ENCODE measurements at places on chromosomes 2 and 18.

DNA sequence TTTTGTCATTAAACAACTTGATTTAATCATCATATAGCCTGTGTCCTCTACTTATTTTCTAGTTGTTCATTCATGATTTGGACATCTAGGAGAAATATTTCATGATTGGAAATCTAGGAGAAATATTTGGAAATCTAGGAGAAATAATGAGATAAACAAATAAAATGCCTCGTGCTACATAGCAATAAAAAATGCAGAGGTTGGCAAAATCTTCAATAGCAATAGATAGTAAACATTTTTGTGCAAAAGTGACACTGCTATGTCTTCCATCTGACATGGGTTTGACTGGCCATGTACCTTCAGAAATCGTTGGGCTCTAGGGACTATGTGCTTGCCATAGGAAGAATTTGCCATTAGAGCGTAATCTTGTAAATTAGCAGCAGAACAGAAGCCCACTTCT is 1304.5 kb upstream of the ZEB2 start:
- DNase-seq: no peak

DNA sequence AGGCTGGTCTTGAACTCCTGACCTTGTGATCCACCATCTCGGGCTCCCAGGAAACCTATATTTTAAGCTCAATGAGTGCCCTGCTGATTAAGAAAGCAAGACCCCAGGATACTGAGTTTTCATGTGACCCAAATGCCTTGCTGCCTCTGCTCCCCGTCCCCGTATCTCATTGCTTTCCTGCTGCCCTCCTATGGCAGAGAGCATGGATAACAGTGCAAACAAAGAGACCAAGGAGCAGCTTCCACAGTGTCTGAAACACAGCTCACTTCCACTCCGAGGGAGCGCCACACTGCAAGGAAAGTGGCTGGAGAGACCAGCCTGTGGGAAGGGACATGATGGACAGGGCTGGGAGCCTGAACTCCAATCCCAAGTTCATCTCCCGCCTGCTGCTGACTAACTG is 246.8 kb downstream of the TMEM182 start:
- no peak for DNase-seq

DNA sequence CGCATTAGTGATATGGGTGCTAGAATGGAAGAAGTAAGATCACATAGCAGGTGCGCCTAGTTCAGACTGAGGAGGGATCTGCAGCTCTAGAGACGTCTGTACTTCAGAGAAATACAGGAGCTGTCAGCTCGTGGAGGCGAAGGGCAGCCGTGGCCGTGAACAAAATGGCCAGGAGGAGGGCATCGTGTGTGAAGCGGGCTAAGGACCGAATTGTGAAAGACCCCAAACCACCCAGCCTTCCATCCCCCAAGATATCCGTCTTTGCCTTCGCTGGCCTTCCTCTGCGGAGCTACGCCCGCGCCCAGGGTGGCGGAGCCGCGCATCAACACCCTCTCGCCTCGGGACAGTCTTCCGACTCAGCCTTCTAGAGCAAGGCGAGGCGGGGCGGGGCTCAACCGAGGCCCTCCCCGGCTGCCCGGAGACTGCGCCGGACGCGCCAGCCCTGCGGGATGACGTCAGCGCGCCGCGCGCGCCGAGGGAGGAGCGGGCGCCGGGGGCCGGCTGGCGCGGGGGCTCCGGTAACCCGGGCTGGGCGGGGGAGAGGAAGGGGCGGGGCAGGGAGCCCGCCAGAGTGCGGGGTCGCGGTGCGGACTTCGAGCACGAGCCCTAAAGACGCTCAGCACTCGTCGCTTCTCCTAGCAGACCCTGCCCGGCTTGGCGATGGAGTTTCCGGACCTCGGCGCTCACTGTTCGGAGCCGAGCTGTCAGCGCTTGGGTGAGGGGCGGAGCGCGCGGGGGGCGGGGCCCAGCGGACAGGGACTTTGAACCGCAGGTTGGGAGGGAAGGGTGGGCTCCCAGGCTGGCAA is at the start of gene ZFAND2B:
TSS of gene ZFAND2B (plus strand) at position 455 of the 806 bp plus-strand sequence. CDS start at position 661, 206 bp downstream.
- DNase-seq: peak; percentile 83

- no peak for DNase-seq
Observed at GRCh38 chr2:54539683-54540082, 83.6 kb downstream of the SPTBN1 start.

GRCh38 chr2:17156086-17156485 is 362.2 kb downstream of the RAD51AP2 start:
- DNase-seq: no peak

DNA sequence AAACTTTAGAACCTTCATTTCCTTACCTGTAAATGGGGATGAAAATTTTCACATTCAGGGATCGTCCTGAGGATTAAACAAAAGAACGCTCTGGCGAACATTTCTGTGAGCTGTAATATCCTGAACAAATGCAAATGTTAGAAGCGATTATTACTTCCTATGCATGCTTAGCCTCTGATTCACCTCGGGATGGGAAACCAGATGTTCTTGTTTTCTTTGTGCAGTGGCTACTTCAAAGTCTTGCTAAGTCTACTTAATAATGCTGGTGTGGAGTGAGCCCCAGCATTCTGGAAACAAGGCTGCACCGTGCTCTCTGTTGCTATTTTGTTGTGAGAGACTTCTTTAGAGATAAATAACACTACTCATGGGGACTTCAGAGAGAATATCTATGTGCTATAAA is 119.1 kb upstream of the PELI1 start:
- no peak for DNase-seq

DNA sequence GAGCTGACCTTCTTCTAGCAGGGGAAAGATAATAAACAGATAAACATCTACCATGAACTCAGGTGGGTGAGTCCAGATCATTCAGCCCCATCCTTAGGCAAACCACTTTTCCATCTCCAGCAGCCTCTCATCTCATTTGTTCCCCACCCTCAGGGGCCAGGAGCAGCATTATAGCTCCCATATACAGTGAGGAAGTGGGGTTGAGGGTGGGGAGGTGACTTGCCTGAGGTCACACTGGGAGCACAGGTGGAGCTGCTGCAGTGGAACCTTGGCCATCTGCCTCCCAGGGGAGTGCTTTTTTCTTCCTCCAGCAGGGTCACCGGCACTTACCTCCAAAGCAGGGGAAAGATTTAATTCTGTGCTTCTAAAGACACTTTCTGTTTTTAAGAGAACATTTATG is 212.5 kb upstream of the SMAD2 start:
- DNase-seq: no peak

GRCh38 chr18:7696780-7697179 is 129.7 kb downstream of the PTPRM start:
- DNase-seq: no peak
